ENCODE measurements at places on chromosomes 16 and 17. TPM values are rescaled to one million over a fixed set of nuclear protein-coding genes. Genes with fewer than 3 reads are reported as not detected.

DNA sequence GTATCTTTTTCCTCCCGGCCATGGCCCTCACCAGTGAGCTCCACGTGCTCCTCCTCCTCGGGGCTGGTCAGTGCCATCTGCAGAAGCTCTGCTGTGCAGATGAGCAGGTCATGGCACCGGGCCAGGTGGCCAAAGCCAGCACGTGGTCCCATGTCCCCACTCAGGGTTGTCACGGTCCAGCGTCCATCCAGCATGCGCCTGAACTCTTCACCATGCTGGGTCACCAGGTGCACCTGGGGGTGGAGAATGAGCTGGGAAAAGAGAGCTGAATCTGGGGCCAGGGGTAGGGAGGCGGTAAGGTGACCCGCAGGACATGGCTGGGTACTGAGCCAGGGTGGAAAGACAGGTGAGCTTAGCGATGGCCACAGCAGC lies 1.3 kb downstream of the DHX58 start:
- no peak for DNase-seq

- DNase-seq: no peak
These were observed 19.9 kb upstream of the COL1A1 start for GRCh38 chr17:50221266-50221863.

DNA sequence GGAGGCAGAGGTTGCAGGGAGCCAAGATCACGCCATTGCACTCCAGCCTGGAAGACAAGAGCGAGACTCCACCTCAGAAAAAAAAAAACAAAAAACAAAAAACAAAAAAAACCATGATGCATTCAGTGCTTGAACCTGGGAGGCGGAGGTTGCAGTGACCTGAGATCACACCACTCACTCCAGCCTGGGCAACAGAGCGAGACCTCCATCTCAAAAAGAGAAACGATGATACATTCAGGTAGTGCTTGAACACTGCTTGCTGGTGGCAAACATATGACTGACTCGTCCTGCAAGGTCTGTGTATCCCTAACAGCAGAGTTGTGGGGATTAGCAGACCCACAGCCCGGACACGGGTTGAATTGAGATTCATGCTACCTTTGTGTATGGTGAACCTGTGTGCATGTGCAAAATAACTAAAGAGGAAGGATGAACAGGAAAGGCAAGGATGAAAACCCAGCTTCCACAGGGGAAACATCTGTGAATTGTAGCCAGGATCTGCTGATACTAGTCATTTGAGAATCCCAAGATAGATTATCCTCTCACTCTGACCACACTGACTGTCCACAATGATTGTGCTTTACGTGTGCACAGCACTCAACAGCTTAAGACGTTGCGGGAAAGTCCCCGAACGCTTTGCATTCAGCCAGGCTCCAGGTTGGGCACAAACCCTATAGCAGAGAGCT lies 52.4 kb upstream of the MRPS23 start:
- no peak for DNase-seq

DNA sequence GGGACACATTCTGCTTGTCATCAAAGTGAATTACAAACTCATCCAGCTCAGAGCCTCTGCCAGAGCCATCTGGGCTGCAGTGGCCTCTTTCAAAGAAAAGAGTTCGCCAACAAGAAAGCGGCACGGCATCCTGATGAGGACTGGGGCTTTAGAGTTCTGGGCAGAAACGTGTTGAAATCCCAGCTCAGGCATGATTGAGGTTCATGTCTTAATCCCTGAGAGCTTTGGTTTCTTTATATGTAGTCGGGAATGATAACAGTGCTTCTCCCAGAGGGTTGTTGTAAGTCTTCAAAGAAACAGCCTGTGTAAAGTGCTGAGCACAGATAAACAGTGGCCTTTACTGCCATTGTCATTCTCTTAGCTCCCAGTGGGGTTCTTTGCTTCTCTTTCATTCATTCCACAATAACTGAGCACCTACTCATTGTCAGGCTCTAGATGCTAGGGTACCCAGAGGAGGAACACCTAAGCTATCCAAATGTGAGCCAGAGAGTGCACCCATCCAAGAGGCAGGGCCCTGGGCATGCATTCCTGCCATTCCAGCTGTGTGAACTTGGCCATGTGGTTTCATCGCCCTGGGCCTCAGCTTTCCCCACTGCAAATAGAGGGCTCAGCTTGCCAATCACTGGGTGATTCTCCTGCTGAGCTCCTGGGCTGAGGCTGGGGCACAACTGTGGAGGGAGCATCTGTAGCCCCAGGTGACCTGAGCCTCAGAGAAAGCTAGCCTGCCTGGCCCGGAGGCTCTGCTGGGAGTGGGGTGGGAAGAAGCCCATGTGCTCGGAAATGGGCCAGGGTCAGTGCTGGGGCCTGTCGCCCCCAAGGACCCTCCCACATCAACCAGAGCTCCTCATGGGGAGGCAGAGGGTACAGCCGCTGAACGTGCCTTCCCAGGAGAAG lies 38.3 kb upstream of the CRHR1 start:
- no peak for DNase-seq

DNA sequence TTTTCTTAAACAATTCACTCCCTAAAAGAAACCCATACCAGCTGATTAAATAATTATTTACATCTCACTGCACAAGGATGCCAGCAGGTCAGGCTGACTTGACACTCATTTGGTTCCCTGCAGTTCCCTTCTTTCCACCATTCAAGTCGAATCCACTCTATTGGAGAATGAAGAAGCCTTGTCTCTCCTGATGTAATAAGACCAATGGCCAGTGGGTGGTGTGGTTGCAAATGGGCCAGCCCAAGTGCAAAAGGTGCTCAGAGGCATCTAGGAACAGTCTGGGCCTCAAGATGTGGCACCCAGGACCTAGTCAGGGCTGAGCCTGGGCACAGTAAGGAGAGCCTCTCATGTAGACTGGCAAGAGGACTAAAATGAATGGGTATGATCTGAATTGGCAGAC lies 9.3 kb downstream of the C16orf78 start:
- peak; percentile 12 for DNase-seq

GRCh38 chr16:68342620-68343019 lies 31.8 kb downstream of the PRMT7 start:
- DNase-seq: no peak

GRCh38 chr17:44331249-44331760 lies 6.7 kb upstream of the SLC25A39 start:
- DNase-seq: peak; percentile 90

DNA sequence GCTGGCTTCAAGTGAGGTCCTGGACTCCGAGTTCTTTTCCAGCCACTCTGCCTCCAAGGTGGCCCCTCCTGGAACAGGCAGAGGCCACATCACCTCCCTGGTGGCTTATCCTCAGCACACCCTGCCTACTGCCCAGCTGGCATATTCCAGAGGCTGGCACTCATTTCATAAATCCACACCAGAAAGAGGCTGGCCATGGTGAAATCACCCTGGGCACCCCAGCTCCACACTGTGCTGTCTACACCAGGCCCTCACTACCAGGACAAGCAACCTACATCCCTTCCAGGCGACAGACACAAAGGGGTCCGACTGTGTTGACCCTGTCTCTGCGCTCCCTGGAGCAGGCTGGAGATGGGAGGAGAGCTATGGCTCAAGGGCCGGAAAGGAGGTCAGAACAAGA lies 100.2 kb downstream of the C16orf78 start:
- no peak for DNase-seq

DNA sequence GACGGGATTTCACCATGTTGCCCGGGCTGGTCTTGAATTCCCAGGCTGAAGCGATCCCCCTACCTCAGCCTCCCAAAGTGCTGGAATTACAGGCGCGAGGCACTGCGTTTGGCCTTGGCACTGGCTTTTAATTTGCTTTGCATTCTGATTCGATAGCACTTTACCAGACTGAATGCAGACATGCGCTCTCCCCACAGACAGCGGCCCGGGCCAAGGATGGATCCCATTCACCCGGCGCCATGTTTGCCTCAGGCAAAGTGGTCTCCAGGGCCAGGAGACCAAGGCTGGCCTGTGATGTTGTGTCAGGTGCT lies 41.7 kb downstream of the DHRS7B start:
- no peak for DNase-seq

DNA sequence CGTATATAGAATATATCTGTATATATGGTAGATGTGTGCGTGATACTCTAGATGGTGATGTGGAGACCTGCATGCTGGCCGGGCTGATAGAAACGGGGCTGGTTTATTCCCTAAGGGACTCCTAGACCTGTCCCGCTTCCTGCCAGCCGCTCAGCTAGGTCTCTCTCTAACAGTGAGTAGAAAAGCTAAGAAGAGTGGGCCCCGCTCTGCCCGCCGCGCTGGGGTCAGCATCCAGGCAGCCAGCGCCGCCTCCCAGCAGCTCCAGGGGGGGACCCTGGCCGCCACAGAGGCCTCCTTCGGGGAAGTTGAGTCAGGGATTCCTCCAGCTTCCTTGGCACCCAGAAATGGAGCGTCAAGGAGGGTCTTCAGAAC lies 9.4 kb downstream of the CYGB start:
- no peak for DNase-seq

DNA sequence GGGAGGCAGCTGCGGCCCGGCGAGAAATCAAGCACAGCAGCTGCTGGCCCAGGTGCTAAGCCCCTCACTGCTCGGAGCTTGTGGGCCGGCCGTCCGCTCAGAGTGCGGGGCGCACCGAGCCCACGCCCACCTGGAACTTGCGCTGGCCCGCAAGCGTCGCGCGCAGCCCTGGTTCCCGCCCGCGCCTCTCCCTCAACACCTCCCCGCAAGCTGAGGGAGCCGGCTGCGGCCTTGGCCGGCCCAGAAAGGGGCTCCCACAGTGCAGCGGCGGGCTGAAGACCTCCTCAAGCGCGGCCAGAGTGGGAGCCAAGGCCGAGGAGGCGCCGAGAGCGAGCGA lies 92.9 kb downstream of the HAPSTR1 start:
- no peak for DNase-seq

GRCh38 chr16:64437706-64438324 lies 684.0 kb downstream of the CDH11 start:
- no peak for DNase-seq

- DNase-seq: no peak
These were observed 12.0 kb downstream of the PRR11 start for GRCh38 chr17:59167571-59168001.

DNA sequence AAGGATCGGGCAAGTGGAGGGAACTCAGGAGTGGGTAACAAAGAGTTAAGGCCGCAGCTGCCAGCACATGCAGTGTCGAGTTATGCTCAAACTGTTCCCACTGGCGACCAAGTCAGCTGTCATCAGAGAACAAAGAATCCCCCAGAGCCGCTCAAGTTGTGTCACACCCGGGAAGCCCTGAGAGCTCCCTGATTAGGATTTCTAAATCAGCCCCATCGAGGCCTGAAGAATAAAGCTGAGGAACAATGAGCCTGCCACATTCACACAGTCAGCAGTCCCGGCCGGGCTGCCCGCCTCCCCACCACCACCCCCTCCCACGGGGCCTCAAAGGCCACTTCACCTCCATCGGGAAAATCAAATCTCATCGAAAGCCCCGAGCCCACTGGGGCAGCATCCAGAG lies 84.5 kb downstream of the SOX9 start:
- no peak for DNase-seq

DNA sequence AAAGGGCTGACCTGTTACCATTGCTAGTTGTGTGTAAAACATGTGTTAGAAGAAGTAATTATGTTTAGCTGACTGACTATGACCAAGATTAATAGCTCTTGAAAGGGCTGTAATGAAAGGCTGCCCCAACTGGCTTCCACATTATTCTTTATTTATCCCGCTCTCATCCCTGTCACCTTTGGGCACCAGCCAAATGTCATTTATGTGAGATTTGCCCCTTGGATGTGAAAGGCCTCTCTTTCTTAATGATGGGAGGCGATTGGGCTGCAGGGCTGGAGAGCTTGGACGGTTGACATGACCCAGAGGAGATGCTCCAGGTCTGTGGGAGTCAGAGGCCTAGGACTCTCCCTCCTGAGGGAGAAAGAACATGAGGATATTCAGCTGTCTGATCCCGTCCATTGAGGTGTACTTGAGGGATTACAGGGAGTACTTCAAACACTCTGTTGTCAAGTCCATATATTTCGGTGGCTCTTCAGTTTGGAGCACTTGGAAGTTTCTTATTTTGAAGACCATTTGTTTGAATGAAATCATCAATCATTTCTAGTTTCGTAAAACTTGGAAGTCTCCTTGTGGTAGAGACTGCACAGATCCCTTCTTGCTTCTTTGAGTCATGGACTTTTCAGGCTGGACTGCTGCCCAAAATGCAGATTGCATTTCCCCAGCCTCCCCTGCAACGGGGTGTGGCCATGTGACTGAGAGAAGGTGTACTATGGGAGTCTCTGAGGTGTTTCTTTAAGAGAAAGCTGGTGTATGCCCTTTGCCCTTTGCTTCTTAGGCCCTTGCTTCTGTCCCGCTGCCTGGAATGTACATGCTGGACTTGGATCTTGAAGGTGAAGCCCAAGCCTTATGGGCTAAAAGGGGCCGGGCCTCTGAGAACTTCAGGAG lies 51.3 kb downstream of the FTO start:
- no peak for DNase-seq

- no peak for DNase-seq
These were observed 723 bp downstream of the TMEM186 start for GRCh38 chr16:8796469-8797363.

- no peak for DNase-seq
These were observed 61.8 kb downstream of the TUBD1 start for GRCh38 chr17:59830846-59831486.

GRCh38 chr16:17072104-17072503 lies 398.7 kb downstream of the XYLT1 start:
- DNase-seq: no peak

DNA sequence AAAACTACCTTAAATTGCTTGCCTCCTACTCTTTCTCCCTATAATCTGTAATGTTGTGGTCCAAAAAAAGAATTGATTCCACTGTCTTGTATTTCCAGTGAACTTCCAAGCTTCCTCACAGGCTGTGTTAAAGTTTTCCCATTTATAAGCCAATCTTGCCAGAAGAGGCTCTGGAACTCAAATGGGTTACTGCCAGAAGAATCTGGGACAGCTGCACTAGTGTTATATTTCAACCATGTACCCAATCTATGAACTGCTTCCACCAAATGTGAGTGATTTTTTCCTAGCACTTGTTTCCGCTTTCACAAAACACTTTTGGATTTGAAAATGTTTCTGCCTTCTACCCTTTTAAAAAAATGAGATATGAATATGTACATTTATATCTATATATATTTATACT lies 1.8 kb downstream of the CCDC43 start:
- no peak for DNase-seq

- DNase-seq: no peak
These were observed 5.1 kb downstream of the GGA2 start for GRCh38 chr16:23505180-23505665.

GRCh38 chr16:50591800-50592771 lies 43.9 kb downstream of the NKD1 start:
- DNase-seq: no peak

- no peak for DNase-seq
These were observed 4.3 kb upstream of the KRTAP3-1 start for GRCh38 chr17:41013181-41013580.

Gene CDH5
- not detected for total RNA-seq

Gene GAS2L2
- not detected for total RNA-seq

Gene MT1H
- total RNA-seq: not detected

Gene STX1B
- total RNA-seq: 2.5 TPM

Gene ABCA6
- 0.02 TPM for total RNA-seq

Gene SLC43A2
- 10.2 TPM for total RNA-seq

Gene DPEP2
- 0.85 TPM for total RNA-seq

Gene DNAAF1
- not detected for total RNA-seq

Gene SLC25A39
- total RNA-seq: 266 TPM

Gene CDR2L
- 16.0 TPM for total RNA-seq

Gene COTL1
- 186 TPM for total RNA-seq

Gene AURKB
- total RNA-seq: 104 TPM

Gene SEPTIN12
- total RNA-seq: not detected

All from K562 (cell line).